Foreskin keratinocyte (primary cell): ENCODE measurements at places on chromosomes 13 and 19. TPM values are rescaled to one million over a fixed set of nuclear protein-coding genes. Genes with fewer than 3 reads are reported as not detected.

ZNF91 gene
- 9.8 and 10.3 TPM in 2 replicates for total RNA-seq

ACP7 gene
- total RNA-seq, result 0.92 and 1.5 TPM in 2 replicates

RAB3A gene
- total RNA-seq, result 0.68 and 0.85 TPM in 2 replicates

PEX11G gene
- total RNA-seq, result 1.9 and 2.0 TPM in 2 replicates

CEACAM5 gene
- total RNA-seq, result not detected in 2 replicates

PMIS2 gene
- not detected in 2 replicates for total RNA-seq

PBX4 gene
- 1.9 and 2.3 TPM in 2 replicates for total RNA-seq

TMEM38A gene
- 1.3 and 1.6 TPM in 2 replicates for total RNA-seq

CLN5 gene
- 22.7 and 23.8 TPM in 2 replicates for total RNA-seq

ALKBH6 gene
- total RNA-seq, result 18.5 and 20.2 TPM in 2 replicates

ZNF112 gene
- total RNA-seq, result 3.2 and 3.3 TPM in 2 replicates

PSPN gene
- total RNA-seq, result 1.1 and 1.2 TPM in 2 replicates

CLDN10 gene
- total RNA-seq, result not detected in 2 replicates

VSTM2B gene
- not detected in 2 replicates for total RNA-seq

GRK1 gene
- not detected in 2 replicates for total RNA-seq

KCNRG gene
- 0.49 and 0.61 TPM in 2 replicates for total RNA-seq

CEACAM7 gene
- total RNA-seq, result not detected in 2 replicates

ZNF562 gene
- total RNA-seq, result 27.8 and 29.8 TPM in 2 replicates

TGFBR3L gene
- 2.1 and 2.5 TPM in 2 replicates for total RNA-seq

EBI3 gene
- not detected in 2 replicates for total RNA-seq
